ENCODE measurements at places on chromosomes 4 and X. TPM values are rescaled to one million over a fixed set of nuclear protein-coding genes. Genes with fewer than 3 reads are reported as not detected.

GSX2 gene
- total RNA-seq: not detected

DNA sequence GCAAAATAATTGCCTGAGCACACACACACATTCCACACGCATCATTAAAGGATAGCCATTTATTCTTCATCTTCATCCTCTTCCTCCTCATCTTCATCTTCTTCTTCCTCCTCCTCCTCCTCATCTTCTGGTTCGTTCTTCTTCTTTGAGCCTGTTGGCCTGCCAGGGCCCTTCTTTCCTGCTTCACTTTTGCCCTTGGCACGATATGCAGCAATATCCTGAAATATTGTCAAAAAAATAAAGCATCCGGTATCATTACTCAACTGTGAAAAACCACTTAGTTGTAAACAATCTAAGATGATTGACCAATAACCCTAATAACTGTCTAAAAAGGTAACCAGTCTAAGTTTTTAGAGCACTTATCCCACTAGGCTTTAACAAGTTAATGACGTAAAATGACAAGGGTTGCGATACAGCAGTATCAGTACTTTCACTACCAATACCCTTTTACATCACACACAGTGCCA is 2.1 kb downstream of the HMGB2 start:
- H3K27ac ChIP-seq: no peak overlapping the region
- no peaks in the 10 kb centered on the region for H3K27me3 ChIP-seq
- no peaks in the 10 kb centered on the region for H3K4me1 ChIP-seq
- H3K4me3 ChIP-seq: peak overlapping the region; percentile 24
- H3K36me3 ChIP-seq: peaks cover 13% of the 10 kb centered on the region

VCX3B gene
- 0.38 TPM for total RNA-seq

GPR119 gene
- not detected for total RNA-seq

GRCh38 chr4:40335525-40335894 is 377 bp downstream of the CHRNA9 start:
- H3K4me1 ChIP-seq: no peaks in the 10 kb centered on the region
- no peaks in the 10 kb centered on the region for H3K27me3 ChIP-seq
- no peak overlapping the region for H3K4me3 ChIP-seq
- DNase-seq: no peak
- H3K36me3 ChIP-seq: no peaks in the 10 kb centered on the region

DNA sequence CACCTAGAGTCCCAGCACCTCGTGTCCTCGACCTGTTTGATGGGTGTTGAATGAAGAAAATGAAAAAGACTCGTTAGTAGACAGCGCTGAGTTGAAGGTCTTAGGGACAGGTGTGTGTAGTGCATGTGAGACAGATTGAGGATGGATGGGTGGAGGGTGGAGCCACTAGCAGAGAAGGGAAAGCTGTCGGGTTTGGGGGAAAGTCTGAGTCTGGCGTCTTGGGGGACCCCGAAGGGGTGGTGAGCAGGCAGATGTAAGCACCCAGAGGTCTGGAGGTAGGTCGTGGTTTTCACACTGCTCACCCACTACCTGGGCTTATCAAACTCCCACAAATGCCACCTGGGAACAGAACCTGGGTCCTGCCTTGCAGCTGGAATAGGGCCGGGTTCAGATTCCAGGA is 16.0 kb downstream of the TMEM271 start:
- H3K27me3 ChIP-seq: no peaks in the 10 kb centered on the region
- DNase-seq: no peak
- no peaks in the 10 kb centered on the region for H3K36me3 ChIP-seq
- no peaks in the 10 kb centered on the region for H3K4me1 ChIP-seq
- H3K27ac ChIP-seq: no peak overlapping the region

GRIA3 gene
- 1.4 TPM for total RNA-seq

TCEAL6 gene
- not detected for total RNA-seq

DNA sequence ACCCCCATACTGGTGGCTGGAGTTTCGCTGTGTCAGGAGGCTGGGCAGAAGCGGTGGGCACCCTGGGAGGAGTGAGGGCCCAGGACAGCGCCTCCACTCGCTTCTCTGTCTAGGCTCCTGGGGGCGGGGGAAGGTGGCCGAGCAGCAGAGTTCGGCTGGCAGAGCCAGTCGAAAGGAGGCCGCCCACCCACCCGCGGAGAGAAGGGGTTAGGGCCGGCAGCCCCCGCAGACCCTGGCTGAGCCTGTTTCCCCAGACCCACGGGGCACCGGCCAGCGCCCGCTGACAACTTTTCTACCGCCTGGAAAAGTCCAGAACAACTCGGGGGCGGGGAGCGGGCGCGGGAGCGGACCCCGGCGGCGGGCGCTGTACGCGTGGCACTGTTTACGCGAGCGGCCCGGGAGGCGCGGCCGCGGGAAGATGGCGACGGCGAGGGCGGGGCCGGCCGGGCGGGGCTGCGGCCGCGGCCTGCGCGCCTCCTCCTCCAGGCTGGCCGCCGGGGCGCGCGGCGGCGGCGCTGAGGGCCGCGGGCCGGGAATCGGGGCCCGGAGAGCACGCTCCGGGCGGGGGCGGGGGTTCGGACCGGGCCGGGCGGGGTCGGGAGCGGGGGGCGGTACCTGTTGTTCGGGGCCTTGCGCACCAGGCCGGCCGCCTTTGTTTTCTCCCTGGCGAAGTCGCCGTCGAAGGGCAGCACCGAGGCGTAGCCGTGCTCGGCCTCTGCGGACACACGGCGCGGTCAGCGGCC is 628 bp downstream of the MXD4 start:
- H3K4me1 ChIP-seq: no peaks in the 10 kb centered on the region
- H3K36me3 ChIP-seq: no peaks in the 10 kb centered on the region
- peak overlapping the region; percentile 28 for H3K4me3 ChIP-seq
- H3K27ac ChIP-seq: no peak overlapping the region
- no peaks in the 10 kb centered on the region for H3K27me3 ChIP-seq

DNA sequence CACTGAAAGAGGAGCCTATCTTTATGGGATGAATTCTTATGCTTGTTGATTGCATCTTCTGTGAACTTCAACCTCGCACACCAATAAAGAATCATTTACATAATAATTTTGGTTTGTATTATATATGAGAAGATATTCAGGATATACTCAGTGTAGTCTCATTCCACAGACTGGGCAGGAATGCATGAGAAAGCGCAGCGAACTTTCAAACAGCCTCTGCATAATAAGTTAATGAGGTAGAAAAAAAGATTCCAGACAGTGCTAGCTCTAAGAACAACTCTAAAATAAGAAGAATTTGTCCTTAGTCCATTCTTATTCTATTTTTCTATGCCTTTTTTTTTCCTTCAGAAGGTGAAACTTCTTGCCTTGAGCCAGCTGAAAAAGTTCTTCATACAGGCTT is 224.3 kb upstream of the CTSO start:
- H3K36me3 ChIP-seq: no peaks in the 10 kb centered on the region
- no peaks in the 10 kb centered on the region for H3K4me1 ChIP-seq
- H3K4me3 ChIP-seq: no peak overlapping the region
- no peak for DNase-seq

DNA sequence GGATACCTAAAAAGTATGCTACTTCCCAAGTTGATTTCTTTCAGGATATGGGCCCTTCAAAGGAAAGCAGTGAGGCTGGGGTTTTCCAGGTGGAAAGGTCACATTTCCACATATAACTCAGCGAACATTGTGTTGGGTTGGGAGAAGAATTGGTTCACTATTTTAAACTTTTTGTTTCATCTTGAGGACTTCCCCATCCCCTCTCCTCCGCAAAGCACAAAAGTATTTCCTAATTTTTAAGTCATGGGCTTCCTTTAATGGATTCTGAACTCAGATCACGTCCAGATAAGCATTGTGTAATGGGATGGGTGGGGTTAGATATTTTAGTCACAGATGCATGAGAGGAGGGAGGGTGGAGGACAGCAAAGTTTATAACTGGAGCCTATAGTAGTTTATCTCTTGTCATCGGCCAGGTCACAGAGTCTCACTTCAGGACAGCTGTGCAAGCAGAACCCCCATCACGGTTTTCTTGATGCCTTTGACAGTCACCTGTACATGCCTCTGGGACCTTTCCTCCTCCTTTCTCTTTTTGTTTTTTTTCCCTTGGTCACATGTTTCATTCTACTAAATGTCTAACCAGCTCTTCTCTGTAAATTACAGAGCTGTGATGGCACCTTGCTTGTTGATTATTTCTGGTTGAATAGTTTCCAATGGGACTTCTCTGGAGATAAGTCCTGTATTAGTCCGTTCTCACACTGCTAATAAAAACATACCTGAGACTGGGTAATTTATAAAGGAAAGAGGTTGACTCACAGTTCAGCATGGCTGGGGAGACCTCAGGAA is 115.4 kb downstream of the PTTG2 start:
- peaks cover 4% of the 10 kb centered on the region for H3K36me3 ChIP-seq
- peaks cover 5% of the 10 kb centered on the region for H3K4me1 ChIP-seq
- DNase-seq: no peak
- H3K27ac ChIP-seq: peak overlapping the region; percentile 37
- no peak overlapping the region for H3K4me3 ChIP-seq

USP17L17 gene
- 0.41 TPM for total RNA-seq

DNA sequence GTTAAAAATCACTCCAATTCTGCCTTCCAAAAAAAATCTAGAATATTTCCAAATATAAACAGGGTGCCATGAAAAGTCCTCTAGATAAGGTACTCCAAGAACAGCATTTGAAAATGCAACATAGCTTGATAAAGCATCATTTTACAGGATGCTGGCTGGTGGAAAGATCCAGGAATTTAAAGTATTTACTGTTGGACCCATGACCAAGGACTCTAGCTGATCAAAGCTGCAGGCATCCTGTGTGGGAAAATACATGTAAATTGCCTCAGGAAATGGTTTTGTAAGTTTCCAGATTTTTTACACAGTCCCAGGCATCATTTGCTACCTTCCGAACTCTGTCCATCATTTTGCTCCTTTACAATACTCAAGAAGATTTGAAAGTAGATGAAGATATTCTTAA is 164.4 kb downstream of the GRIA3 start:
- H3K27me3 ChIP-seq: no peaks in the 10 kb centered on the region
- H3K36me3 ChIP-seq: no peaks in the 10 kb centered on the region
- H3K27ac ChIP-seq: no peak overlapping the region
- no peak overlapping the region for H3K4me3 ChIP-seq
- no peaks in the 10 kb centered on the region for H3K4me1 ChIP-seq

DNA sequence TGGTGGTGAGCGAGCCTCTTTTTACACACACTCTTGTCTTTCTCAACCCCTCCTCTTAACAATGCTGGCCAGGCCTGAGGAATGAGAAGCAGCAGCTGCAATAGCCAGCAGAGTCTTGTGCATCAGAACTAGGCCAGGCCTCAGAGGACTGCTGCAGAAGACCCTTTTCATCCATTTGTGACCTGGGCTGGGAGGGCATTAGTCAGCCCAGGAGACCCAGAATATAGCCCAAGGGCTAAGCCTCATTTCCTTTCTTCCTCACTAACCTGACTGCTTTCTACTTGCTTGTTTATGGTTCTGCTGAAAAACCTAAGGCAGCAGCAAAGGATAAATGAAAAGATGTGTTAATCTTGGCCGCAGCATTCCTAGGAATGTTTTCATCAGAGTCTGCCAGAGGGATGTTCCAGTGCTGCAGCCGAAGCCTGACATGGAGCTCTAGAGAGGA is 254.7 kb upstream of the AR start:
- H3K27ac ChIP-seq: no peak overlapping the region
- H3K27me3 ChIP-seq: no peaks in the 10 kb centered on the region
- H3K4me1 ChIP-seq: no peaks in the 10 kb centered on the region
- no peak overlapping the region for H3K4me3 ChIP-seq

KLKB1 gene
- total RNA-seq: 2.1 TPM

TRIM60 gene
- not detected for total RNA-seq

DNA sequence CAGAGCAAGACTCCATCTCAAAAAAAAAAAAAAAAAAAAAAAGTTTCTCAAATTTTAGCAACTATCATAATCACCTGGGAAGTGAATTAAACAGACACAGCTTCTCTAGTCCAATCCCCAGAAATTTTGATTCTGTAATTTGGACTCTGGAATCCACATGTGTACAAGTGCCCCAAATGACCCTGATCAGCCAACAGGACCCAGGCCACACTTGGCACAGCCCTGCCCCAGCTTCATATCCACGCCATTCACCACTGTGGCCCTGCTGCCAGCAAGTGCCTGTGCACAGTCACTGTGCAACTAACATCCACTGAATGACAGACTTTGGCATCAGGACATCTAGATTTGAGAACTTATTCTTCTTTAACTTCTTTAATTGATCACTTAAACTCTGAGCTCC is 14.1 kb upstream of the CXCL13 start:
- no peak for DNase-seq
- no peaks in the 10 kb centered on the region for H3K36me3 ChIP-seq
- H3K27ac ChIP-seq: no peak overlapping the region
- no peaks in the 10 kb centered on the region for H3K27me3 ChIP-seq
- H3K4me1 ChIP-seq: no peaks in the 10 kb centered on the region

DNA sequence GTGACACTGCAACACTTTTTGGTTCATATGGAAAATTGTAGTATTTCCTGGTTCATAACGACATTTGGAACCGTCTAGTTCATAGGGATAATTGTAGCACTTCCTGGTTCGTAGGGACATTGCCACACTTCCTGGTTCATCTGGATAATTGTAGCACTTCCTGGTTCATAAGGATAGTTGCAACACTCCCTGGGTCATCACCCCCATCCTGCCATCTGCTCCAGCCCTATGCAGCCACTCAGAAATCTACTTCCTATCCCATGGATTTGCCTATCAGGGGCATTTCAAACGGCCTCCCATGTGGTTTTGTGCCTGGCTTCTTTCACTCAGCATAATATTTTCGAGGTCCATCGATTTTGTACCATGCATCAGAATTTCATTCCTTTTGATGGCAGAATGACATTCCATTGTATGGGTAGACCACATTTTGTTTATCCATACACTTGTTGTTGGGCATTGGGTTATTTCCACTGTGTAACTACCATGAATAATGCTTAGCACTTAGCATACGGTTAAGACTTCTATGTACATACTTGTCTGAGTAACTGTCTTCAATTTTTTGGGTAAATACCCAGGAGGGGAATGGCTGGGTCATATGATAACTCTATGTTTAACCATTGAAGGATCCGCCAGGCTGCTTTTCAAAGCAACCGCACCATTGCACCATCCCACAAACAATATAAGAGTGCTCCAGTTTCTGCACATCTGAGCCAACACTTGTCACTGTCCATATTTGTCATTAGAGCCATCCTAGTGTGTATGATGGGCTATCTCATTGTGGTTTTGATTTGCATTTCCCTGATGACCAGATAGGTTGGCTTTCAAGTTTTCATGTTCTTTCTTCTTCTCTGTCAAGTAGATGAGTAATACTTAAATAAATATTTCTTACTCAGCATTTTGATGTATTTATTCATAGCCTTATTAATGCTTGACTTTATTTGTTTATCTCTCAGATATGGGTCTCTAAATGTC is 58.3 kb upstream of the CD99 start:
- no peak overlapping the region for H3K27ac ChIP-seq
- no peaks in the 10 kb centered on the region for H3K36me3 ChIP-seq
- no peak for DNase-seq

RGN gene
- total RNA-seq: 11.9 TPM
